ENCODE measurements at places on chromosomes 1 and 21. TPM values are rescaled to one million over a fixed set of nuclear protein-coding genes. Genes with fewer than 3 reads are reported as not detected.
A peak's percentile ranks its signal among the peaks of the same experiment; 100 is the strongest.

Gene LORICRIN
- total RNA-seq = not detected

DNA sequence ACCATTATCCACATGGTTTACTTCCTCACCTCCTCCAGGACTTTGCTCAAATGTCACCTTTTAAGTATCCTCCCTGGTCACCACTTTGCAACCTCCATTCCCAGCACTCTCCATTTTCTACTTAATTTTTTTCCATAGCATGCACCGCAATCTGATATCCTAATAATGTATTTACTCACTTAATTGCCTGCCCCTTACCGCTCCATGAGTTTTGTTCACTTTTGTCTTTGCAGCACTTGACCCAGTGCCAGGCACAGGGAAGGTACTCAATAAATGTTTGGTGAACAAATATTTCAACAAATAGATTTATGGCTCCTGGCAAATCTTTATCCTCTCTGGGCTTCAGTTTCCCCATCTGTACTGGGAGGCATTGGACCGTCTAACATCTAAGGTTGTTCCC, 53.6 kb downstream of the UBE2T start:
- no peak for ATAC-seq

GRCh38 chr1:198486903-198487302, 53.6 kb downstream of the ATP6V1G3 start:
- ATAC-seq = no peak

- ATAC-seq = no peak
These were observed 49.0 kb downstream of the CCN1 start for GRCh38 chr1:85629532-85629920.

DNA sequence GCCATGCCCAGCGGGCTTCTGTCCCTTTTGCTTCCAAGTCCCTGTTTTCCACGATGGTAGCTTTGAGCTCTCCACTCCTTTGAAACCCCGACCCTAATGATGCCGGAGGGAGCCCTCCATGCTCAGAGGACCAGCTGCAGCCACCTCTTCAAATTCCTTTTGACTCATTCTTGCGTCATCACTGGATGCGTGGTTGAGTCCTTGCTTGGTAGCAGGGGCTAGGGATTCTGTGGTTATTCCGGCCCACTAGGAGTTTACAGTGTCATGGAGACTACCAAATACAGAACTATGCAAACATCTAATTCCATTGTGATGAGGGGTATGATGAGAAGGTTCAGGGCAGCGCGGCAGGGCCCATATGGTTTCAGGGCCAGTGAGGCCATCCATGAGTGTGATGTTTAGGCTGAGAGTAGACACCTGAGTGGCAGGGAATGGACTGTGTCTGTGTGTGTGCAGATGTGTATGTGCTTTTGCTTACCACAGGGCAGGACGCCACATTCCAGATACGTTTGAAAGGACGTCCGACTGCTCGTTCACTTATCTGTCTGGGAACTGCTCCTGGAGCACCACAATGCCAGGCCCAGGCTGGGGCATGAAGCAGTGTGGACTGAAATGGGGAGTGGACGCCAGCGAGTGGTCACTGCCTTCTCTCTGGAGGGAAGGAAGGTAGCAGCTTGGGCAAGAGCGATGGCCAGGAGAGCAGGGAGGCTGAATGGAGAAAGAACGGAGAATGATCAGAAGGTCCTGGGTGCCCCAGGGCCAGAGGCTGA, 30.4 kb upstream of the ZBTB21 start:
- no peak for ATAC-seq

Gene TTC39A
- 32.6 TPM for total RNA-seq

DNA sequence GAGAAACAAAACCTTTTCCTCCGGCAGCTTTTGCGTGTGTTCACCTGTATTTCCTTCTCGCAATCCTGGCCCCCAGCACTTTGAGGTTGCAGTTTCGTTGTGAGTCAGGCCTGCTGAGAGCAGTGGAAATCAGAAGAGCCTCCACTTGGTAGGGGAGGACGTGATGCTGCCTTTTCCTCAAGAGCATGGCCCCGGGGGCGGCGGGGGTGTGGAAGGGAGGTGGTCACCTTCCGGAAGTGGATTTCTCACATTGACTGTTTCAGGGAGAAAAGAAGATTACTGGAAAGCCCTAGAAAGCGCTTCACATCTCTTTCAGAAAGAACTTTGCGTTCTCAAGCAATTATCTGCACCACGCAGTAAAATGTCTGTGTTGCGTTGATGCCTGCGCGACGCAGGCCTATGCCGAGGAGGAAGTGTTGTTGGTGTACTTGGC, 12.2 kb upstream of the IL10 start:
- ATAC-seq = peak; percentile 73

GRCh38 chr1:103171041-103171590, 62.8 kb upstream of the COL11A1 start:
- ATAC-seq = no peak

Gene MRPS15
- 89.4 TPM for total RNA-seq

- ATAC-seq = peak; percentile 4
These were observed 1.2 kb upstream of the VWA1 start for GRCh38 chr1:1434131-1434823.

- ATAC-seq = peak; percentile 49
These were observed 157.2 kb downstream of the KAZN start for GRCh38 chr1:14755518-14756252.

DNA sequence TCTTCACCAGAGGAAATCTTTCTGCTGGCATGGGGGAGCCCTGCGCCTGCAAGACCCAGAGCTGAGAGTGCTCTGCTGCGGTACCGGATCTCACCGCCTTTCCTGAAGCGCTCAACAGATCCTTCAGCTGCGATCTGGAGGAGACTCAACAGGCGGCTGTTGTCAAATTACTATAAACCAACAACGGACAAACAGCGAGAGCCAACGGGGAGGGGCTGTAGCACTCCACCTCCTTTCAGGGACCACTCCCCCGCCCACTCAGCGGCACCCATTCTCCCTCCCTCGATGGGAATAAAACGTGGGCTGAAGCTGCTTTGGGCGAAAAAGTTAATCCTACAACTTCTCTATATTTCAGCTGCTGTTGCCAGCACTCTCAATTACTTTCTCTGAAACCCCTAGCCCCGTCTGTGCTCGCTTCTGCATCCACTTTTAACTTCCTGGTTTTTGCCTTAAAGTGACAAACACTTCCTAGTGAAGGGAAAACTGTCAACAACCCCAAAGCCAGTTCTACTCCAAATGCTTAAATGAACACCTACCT, at the start of gene FMO5:
FMO5 (minus strand) TSS at position 147 of the 538 bp plus-strand sequence. CDS start 310 bp downstream, outside the sequence.
- peak; percentile 73 for ATAC-seq

Gene EVA1B
- 3.7 TPM for total RNA-seq

DNA sequence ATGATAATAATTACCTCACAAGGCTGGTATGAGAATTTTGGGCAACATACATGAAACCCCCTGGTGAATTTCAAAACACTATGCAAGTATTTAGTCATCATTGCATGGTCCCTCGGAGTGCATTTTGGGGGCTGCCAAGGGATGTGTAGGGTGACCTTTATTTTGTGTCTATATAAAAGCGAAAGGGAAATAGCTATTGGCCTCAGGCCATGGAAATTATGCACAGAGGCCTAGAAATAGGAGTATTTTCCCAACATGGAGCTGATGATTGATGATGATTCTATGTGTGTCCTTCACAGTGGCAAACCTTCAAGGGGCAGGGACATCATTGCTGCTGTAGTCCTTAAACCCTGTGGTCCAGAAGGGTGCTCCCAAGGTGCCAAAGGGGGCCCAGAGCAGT, 265.5 kb downstream of the ST6GALNAC3 start:
- no peak for ATAC-seq

- no peak for ATAC-seq
These were observed 40.3 kb downstream of the RGS5 start for GRCh38 chr1:163162381-163162914.

DNA sequence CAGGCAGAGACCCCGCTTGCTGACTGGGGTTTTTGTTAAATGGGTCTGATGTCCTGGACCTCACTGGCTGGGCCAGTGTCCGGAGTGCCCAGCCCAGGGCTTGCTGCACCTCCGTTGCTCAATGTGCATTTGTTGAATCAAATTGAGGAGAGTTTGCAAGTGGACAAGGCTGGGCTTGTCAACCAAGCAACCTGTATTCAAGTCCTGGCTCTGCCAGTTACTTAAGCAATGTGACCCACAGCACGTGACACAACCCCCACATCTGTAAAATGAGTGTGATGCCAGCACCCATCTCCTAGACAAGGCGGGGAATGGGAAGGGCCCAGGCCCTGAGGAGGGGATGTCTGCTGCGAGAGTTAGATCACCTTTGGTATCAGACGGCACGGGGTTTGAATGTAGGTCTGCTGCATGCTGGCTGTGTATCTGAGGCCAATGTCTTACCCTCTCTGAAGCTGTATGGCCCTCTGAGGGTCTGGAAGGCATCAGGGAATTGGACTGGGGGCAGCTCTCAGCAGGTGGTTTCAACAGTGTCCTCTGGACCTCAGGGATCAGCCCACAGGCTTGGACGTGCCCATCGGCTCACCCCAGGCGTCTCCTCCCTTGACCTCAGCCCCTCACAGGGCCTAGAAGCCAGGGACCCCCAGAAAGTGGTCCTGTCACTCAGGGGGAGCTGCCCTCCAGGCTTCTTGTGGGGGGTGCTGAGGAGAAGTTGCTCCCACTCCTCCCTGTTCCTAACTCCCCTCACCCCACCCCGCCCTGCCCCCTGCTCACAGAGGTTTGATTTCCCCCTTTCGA, 51.0 kb upstream of the RUNX3 start:
- no peak for ATAC-seq

DNA sequence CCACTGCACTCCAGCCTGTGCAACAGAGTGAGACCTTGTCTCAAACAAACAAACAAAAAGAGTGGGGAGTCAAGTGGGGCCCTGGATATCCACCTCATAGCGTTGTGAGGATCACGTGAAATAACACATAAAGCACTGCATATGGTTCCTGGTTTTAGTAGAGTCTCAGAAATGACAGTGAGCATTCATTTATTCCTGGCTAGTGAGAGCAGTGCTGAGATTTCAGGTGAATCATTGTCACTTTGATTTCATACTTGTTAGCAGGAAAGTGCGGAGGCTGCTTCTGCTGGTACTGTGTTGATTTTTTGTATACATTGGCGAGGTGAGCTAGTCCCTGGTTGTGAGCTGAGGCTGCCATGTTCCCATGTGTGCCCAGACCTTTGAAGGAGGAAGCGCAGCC, 22.9 kb downstream of the ARHGEF10L start:
- no peak for ATAC-seq

GRCh38 chr1:116585886-116586285, 15.1 kb upstream of the CD58 start:
- ATAC-seq = no peak

Gene HDGF
- total RNA-seq = 205 TPM

DNA sequence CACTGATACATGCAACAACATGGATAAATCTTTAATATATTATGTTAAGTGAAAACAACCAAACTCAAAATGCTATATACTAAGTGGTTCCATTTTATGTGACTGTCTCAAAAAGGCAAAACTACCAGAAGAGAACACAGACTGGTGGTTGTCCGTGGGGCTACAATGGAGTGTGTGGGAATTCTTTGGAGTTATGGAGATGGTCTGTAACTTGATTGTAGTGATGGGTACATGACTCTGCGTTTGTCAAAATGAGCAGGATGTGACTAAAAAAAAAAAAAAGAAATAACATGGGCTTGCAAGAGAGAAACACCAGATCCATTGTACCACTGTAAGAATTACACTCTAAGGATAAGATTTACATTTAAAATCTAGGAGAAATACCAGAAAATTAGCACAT, 52.2 kb upstream of the KIAA1614 start:
- ATAC-seq = no peak

- ATAC-seq = peak; percentile 25
These were observed 781 bp downstream of the TTLL7 start for GRCh38 chr1:83998205-83998497.

Gene KPNA6
- total RNA-seq = 54.1 TPM

Gene EVA1C
- total RNA-seq = 23.8 TPM

DNA sequence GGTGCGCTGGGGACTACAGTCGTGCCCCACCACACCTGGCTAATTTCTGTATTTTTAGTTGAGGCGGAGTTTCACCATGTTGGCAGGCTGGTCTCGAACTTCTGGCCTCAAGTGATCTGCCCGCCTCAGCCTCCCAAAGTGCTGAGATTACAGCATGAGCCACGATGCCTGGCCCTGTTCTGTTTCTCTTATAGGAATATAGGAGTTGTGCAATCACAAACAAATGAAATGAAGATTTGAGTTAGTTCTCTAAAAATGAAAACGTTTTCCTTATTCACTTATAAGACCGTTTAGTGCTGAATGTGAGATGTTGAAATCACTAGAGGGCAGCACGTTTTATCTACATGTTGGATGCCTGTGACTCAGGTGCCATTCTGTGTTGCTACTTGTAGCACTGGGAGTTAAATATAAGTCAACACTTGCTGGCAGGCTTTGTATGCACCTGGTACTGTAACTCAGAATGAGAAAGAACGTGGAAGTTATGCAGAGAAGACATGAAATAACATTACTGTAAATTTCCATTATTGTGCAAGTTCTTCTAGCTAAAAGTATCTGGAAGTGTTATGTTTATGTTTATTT, 45.8 kb downstream of the MIGA1 start:
- ATAC-seq = peak; percentile 99

- no peak for ATAC-seq
These were observed 685 bp upstream of the DDI2 start for GRCh38 chr1:15616373-15617172.

DNA sequence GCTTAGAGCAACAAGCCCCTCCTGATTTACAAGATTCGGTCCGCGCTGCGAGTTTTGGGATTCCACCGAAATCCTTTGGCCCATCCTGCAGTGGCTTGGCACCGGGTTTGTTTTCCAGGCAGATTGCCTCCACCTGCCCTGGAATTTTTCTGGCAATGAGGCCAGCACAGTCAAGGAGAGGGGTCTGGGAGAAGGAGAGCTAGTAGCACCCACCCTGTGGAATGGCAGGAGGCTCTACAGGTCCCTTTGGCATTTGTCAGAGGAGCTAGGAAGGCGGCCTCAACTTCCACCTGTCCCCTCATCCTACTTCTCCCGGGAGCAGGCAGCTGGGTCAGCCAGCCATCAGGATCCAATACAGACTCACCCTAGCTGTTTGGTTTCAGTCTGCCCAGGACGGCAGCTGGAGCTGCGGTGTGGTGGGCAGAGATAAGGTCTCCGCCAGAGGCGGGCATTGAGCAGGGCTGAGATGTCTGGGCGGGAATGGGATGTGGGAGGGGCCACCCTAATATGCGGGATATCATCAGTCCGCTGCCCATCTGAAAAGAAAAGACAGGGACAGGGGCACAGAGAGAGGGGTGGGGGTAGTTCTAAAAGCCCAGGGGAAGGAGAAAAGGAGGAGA, 37.8 kb upstream of the PRELP start:
- no peak for ATAC-seq

Gene SPATA46
- not detected for total RNA-seq

Gene GBP4
- 1.0 TPM for total RNA-seq

Gene MT1HL1
- total RNA-seq = not detected

GRCh38 chr1:101178341-101178687, 58.5 kb upstream of the S1PR1 start:
- ATAC-seq = no peak

Gene AURKAIP1
- 117 TPM for total RNA-seq

Gene TEX38
- total RNA-seq = not detected

DNA sequence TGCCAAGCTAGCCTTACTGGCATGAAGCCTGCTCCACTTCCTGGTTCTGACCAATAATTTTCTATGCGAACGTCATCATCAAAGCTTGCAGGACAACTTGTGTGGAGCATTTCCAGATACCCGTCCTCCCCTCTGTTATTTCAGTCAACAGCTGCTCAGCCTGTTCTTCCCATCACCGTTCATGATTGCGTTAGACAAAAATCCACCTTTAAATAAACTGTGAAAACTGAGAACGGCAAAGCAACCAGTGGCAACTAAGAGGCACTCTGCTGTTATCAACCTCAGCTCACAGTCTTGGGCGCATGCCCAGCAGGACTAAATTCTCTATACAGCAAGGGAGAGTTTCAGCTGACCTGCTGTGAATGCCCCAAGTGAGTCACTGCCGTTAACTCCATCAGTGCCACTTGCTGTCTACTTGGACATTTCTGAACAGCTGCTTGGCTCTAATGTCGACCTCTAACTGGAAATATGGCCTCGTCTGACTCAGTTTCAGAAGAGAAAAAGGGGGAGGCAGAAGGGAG, 207.4 kb upstream of the RUNX1 start:
- ATAC-seq = peak; percentile 91

Gene KCNE2
- total RNA-seq = not detected

All from esophagus mucosa (tissue), 1 donor.